ENCODE measurements at places on chromosomes 6 and 20.

DNA sequence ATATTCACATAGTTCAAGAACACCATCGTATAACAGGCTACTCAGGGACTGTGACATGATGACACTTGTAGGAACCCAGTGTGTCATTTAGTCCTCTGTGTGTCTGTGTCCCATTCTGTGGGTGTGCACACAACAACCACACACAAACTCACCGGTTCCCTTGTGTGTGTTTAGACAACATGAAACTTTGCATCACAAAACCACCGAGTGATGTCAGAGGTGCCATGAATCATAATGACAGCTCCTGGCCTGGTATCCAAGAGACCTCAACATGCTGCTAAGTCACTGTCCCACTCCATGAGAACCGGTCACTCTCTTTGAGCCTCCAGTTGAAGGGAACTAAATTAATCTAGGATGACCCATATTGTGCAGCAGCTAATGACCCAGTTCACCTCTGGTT is 421.3 kb downstream of the PREX1 start:
- DNase-seq, result no peak

GRCh38 chr6:143200167-143200770 is 139.6 kb downstream of the AIG1 start:
- no peak for DNase-seq

DNA sequence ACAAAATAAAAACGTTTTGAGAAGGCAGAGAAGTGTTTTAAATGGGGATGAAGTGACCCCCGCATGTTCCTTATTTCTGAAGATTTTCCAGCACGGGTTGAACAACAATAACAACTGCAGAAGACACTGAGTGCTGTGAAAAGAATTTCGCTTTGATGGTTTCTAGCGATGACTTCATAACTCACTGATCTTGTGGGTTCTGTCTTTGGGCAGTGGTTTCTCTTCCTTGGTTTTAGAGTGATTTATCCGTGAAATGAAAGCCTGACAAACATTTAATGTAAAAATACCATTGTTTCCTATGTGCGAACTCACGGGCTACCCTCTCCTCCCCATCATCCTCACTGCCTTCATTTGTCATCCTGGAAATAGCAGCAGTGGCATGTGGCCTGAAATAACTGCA is 793.9 kb downstream of the QKI start:
- DNase-seq, result no peak

DNA sequence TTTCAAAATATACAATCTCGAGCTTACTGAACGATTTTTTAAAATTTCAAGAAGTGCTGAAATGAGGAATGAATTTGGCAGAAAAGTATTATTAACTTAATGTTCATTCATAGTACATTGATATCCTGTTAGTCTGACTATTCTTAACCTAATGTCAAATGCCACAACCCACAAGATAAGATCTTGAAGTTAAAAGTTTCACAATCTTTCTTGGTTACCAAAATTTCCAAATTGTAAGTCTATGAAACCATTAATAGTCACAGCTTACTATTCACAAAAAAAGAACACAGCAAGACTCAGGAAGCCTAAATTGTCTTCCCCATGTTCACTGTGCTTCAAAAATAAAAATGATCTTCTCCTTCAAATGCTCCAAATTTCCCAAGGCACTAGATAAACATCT is 71.3 kb downstream of the HACE1 start:
- DNase-seq, result no peak

GRCh38 chr20:38685853-38686473 is 38.3 kb upstream of the SLC32A1 start:
- DNase-seq, result no peak

DNA sequence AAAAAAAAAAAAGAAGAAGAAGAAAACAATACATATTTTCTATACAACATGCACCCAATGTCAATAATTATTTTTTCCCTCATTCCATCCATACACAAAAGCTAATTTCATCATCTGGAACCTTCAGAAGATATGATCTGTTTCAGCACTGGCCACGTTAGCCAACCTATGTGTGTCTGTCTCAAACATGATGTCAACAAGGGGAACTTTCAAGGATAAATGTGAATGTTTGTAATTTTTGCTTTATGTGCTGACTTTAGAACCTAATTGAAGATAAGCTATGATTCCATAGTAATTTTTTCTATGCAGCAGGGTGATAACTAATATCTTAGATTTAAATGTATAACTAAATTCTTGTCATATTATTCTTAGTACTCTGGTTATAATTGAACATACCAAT is 37.9 kb downstream of the IPCEF1 start:
- no peak for DNase-seq

DNA sequence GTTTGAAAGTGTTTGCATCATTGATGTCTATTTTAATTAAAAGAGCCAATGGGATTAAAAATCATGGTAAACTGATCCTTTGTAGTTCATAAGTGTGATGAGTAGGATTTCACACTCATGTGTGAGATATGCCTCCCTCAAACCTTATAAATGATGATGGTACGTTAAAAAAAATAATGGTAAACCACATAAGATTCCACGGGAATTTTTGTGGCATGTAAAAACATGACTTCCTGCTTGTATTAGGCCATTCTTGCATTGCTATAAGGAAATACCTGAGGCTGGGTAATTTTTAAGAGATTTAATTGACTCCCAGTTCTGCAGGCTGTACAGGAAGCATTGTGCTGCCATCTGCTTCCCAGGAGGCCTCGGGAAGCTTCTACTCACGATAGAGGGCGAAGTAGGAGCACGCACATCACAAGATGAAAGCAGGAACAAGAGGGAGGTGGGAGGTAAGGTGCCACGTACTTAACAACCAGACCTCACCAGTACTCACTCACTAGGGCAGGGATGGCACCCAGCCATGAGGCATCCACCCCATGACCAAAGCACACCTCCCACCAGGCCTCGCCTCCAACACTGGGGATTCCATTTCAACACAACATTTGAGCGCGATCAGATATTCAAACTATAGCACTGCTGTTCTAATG is 187.6 kb upstream of the QKI start:
- no peak for DNase-seq

GRCh38 chr6:126147291-126147815 is 161.0 kb downstream of the TRMT11 start:
- no peak for DNase-seq

- DNase-seq, result no peak
Measured at GRCh38 chr6:127566651-127567050, 10.3 kb upstream of the C6orf58 start.

DNA sequence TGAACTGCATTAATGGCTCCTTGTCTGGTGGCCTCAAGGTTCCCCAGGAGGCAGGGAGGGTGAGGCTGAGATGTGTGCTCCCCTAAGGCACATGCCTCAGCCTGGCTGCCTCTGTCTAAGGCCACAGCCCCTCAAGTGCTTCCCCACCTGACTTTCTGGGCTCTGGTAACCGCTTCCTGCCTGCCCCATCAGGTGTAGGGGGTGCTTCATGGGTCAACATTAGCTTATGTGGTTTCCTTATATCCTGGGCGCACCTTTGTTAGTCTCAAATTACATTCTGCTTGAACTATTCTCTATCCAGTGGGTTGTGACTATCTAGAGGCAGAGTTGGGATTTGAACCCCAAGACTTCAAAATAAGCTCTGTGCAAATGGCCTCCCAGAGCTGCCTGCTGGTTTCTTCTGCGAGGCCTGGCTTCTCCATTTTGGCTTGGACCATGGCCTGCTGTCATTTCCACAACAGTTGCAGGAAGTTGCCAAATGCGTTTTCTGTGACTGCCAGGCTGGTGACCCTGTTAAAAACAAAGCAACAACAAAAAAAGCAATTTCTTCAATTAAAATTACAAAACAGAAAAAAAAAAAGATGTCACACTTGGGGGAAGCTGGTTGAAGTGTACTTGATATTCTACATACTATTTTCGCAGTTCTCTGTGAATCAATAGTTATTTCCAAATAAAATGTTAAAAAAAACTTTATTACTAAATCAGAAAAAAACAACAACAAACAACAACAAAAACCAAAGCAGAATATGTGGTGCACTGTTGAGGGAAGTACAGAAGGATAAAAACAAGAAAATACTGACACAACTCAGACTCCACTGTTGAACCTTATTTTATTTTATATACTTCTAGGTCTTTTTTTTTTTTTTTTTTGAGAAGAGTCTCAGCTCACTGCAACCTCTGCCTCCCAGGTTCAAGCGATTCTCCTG is 20.0 kb upstream of the ZNFX1 start:
- DNase-seq, result no peak

DNA sequence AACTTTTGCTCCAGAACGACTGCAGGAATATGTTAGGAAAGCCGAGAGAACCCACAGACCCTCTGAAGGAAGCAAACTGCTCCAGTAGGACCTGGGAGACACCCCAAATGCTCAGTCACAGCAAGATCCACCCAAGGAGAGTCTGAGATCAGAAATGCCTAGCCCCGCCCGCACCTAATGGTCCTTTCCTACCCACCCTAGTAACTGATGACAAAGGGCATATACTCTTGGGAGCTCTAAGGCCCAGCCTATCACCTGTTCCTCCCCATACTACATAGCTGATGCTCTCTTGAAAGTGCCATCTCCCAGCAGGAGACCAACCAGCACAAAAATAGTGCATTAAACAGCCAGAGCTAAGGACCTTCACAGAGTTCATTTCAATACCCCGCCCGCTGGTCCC is 67.6 kb downstream of the CD2AP start:
- no peak for DNase-seq

DNA sequence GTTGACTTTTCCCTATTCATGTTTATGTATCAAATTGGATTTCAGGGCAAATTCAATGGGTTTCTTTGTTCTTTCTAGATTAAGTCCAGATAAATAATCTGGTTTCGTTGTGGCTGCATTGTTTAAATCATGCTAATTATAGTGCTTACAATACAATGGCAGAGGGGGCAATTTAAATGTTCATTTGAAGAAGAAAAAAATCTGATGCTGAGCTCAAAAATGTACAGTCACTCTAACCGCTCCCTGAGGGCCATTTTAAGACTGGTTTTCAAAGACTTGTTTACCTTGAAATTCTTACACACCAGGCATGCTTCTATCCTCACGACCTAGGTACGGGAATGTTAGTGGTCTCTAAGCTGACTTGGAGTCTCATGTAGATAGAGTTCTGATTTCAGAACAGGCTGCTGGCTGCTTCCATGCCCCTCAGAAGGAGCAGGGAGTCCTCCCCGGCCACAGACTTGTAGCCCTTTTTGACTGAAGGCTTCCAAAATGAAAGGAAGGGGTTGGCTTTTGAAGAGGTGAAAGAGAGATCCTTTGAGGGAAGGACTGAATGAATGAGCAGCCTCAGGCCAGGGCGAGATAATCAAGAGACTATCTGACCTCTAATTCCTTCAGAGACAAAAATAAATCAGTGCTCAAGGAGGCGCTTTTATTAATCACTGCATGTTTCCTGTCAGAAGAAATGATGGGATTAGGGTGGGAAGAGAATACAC is 86.1 kb upstream of the ZNF217 start:
- DNase-seq, result no peak

DNA sequence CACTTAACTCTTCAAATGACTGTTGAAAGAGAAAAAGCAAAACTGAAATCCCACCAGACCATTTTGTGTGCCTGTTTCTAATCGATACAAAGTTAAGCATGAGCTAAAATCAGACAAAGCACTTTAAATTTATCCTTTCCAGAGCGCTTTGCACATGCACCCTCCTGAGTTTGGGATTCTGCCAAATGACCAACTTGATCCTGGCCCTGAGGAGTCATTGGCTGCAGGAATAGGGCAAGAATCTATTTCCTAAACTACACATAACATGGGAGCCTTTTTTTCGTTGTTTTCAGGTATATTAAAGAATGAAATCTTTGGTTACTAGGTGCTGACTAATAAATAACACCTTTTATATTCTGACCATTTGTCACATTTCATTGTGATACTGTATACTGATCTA is 23.8 kb upstream of the MTHFD1L start:
- no peak for DNase-seq

GRCh38 chr20:39879296-39879695 is 809.7 kb downstream of the MAFB start:
- no peak for DNase-seq

DNA sequence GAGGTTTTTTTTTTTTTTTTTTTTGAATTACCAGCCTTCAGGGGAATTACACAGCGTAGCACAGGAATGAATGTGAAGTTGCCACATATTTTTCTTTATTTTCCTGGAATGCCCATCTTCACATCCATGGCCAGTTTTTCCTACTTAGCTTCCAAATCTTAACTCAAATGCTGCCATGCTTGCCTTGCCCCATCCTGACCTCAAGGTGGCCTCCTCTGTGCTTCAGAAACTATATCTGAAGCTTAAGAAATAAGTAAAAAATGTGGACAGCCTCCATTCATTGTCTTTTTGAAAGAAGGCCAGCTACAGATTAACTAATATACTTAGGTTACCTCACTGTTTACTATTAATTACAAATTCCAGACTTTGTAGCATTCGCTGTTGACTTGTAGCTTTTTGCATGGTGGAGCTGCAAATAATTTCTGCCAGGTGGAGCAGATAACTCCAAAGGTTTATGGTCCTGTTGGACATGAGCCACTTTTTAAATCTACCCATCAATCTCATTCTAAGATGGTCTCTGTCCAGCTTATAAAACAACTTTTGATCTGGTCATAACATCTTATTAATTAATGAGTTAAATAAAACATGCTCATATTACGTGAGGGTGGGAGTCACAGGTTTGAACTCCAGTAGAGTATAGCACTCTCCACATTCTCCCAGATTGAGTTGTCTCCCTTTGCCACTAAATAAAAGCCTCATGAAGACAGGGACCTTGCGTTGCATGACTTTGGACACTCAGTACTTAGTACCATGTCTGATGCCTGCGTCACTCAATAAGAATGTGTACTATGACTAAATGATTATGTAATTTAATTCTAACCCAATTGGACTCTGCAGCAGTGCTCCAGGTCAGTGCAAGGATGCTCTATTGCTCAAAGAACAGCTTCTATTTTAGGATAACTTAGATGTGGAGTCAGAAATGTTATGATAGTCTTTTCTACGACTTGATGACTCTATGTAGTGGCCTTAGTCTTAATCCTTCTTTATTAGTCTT is 678.6 kb upstream of the CITED2 start:
- no peak for DNase-seq

GRCh38 chr20:32707691-32708581 is 34.2 kb upstream of the C20orf203 start:
- DNase-seq, result no peak

- DNase-seq, result no peak
Measured at GRCh38 chr6:168044521-168045130, 34.4 kb downstream of the FRMD1 start.

DNA sequence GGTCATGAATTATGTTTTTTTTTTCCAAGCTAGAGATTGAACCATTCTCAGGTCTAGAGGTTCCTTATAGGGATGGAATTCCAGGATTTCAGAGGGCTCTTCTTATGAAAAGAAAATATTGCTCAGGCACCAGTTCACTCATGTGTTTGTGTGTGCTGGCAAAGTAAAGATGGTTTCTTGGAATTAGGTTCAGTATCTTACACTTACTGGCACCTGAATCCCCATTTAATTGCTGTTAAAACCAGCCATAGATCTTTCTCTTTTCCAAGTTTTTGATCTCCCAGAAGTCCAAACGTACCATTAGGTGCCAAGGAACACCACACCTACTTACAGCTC is 508.4 kb downstream of the CDH26 start:
- DNase-seq, result no peak

DNA sequence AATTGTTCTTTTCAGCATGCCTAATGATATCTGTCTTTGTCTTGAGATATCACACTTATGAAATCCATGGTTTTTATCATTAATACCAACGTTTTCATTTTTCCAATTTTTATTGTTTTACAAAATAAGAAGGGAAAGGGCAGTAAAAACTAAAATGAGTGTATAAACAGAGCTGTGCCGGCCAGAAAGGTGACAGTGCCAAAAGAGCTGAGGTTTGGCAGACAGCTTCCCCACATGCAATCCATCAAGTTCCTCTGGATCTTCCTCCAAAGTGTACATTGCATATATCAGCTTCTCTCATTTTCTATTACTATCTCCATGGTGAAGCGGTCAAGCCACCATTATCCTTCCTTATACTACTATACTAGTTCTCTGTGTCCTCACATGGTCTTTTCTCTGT is 10.1 kb upstream of the TMEM244 start:
- no peak for DNase-seq
